ENCODE measurements at places on chromosomes 4 and X.

DNA sequence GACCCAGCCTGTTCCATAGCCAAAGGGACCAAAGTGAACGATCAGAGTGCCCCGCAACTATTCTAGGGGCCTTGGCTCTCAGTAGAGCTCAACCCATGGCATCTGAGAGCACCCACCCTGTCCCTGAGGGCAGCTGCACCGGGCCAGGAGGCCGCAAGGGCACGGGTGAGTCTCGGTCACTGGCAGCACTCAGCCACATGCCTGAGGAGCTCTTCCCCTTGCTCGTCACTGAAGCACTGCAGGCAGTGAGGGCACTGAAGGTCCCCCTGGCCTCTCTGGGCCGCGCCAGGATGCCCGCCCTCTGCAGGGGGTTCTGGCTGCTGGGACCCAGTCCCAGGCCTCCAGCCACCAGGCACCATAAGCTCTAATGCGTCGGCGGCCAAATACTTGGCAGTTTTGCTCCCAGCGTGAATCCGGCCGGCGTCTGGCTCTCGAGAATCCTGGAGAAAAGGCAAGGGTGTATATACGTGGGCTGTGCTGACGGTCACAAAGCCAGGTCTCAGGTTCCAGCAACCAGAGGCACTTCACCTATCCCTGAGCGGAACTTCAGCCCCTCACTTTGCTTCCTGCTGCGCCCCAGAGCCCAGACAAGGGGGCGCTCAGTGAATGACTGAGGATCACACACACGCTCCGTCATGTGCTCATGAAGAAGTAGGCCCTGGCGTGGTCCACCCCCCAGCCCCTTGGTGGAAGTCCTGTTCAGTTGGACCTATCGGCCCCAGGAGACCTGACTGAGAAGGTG is 13.9 kb downstream of the TNIP2 start:
- DNase-seq, result no peak

DNA sequence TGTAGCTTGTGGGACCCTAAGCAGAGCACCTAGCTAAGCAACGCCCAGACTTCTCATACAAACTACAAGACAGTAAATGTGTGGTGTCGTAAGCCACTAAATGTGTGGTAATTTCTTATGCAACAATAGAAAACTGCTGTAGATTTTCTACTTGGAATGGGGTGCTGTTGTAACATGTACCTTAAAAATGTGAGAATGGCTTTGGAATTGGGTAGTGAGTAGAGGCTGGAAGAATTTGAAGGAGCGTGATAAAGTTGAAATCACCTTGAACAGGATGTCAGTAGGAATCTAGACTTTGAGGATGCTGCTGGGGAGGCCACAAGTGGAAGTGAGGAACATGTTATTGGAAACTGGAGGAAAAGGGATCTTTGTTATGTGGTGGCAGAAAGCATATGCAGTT is 43.2 kb upstream of the FUNDC1 start:
- DNase-seq, result no peak

DNA sequence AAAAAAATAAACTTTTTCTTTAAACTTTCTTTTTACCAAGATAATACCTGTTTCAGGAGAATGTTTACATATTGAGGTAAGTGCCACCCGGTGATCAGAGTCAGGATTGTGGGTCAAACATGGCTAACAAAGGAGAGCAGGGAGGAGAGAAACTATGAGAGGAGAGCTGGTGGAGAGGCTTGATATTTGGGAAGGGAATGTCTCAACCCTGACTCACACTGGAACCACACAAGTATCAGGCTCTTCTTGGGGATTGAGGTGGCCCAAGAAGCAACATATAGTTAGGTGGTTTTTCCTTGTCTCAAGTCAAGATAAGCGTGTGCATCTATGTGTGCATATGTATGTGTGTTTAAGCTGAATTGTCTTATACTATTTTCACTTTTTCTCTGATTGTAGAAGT is 6.7 kb downstream of the TCEAL1 start:
- no peak for DNase-seq

DNA sequence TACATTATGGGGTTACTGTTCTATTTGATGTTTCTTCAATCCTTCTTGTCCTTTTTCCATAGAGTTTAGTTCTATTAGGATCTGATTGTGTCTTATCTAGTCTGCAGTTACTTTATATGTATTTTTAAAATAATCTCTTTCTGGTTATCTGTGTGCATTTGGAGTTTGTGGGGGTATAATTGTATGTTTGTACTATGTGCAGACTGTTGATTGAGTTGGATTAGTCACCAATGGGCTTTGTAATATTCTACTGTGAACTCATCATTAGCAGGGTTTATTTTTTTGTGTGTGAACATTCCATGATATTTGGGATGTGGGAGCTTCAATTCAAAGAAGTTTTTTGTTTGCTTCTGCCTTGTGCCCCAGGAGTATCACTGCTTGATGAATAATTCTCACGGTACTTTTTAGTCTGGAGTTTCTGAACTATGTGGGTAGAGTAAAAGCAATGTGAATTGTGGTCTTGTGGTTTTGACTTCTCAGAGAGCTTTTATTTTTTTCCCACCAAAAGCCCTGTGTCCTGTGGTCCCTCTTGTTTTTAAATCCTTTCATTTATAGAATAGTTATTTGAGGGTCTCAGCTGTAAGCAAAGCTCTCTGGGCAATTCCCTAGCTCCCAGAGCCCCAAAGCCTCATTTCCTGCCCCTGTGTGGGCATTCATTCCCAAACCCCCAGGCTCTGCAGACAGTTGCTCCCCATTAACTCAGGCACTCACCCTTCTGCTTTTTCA is 127.8 kb downstream of the PHKA2 start:
- no peak for DNase-seq

DNA sequence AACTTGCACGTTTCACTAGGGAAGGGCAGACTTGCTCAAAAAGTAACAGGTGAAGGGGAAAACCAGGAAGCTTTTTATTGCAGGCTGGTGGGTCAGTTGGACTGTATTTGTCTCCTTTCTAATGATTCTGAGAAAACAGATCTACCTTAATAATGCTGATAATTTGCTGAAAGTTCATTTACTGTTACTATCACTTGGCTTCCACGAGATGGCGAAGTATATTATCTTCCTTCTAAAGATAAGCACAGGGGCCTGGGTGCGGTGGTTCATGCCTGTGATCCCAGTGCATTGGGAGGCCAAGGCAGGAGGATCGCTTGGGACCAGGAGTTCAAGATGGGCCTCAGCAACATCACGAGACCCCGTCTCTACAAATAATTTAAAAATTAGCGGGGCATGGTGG is 16.4 kb downstream of the CCKAR start:
- no peak for DNase-seq

DNA sequence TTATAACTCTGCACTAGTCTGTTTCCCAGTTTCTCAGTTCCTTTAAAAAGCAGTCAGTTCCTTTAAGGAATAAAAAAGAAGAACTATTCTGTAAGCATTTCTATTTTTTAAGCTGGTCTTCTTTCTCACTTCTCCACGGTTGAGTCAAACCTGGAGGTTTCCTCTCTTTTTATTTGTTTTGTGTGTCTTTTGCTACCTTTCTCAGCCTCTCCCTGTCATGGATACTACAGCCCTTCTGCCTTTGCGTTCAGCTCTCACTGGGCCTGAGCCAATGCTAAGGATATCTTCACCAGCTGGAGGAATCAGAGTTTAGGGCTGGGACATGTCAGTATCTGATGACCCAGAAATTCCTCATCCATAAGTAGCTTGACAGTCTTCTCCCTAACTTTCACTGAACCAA is 49.7 kb upstream of the PRKX start:
- DNase-seq, result no peak

- no peak for DNase-seq
These were observed 770.4 kb upstream of the NDST4 start for GRCh38 chr4:115883847-115884246.

DNA sequence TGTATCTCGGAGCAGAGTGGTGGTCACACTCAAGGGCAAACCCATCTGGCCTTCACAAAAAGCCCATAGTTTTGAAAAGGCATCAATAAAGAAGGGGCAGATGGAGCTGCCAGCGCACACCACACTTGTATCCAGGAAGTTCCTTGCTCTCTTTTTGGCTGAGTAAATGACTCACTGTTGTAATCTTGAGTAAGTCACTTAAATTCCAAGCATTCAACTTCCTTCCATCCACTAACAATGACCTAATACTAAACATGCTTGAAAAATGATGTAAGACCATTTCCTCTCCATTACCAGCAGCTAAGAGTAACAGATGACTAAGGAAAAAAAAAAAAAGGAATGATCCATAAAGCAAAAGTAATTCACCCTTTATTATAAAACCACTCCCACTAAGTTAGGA is 32.4 kb upstream of the MYOZ2 start:
- DNase-seq, result no peak

DNA sequence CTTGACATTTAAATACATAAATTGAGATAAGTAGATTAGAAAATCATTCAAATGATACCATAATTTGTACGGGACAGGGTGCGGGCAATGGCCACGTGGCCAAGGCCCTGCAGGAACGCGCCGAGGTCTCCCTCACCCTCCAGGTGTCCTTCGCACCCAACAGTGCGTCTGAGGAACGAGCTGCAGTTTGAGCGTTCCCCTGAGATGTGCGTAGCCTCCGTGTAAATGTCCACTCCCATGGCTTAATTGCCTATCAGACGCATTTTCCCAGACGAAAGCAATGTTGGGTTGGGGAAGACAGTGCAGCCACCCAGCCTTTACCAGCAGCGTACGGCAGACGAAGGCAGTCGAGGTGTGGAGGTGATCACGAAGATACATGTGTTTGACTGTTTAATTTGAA is 56.4 kb downstream of the CPLX1 start:
- no peak for DNase-seq

DNA sequence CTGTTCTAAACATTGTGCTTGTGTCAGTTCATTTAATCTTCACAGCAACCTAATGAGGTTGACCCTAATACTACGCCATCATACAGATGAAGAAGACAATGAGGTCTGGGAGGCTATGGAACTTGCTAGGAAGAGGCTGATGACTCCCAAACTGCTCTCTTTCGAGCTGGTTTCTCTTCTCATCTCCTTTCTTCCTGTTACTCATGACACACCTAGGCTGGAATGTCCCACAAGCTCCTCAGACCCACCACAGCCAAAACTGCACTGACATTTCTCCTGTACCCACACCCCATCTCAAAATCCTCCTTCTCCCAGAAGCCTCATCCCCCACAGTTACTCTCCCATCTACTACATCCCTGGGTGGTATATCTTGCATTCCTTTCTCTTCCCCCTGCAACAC is 27.4 kb upstream of the PJA1 start:
- DNase-seq, result no peak

DNA sequence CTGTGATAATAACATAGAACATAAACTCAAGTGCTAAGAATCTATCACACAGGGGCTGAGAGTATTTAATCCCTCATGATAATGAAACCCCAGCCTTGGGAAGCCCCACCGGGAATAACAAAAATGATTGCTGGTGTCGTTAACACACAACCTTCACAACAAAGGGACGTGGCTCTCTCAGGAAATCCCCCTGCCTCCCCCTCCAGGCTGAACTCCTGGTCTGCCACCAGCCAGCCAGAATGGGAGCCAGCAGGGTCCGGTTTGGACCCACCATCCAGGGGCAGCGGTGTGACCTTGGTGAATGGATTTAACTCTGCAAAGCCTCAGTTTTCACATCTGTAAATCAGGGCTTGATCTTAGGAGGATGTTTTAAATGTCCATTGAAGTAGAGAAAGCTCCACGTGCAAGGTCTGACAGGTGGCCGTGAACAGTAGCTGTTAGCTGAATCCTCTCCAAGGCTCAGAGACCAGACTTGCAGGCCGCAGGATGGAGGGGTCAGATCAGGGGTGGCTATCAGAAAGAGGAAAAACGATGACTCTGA is 46.5 kb downstream of the ABLIM2 start:
- no peak for DNase-seq

DNA sequence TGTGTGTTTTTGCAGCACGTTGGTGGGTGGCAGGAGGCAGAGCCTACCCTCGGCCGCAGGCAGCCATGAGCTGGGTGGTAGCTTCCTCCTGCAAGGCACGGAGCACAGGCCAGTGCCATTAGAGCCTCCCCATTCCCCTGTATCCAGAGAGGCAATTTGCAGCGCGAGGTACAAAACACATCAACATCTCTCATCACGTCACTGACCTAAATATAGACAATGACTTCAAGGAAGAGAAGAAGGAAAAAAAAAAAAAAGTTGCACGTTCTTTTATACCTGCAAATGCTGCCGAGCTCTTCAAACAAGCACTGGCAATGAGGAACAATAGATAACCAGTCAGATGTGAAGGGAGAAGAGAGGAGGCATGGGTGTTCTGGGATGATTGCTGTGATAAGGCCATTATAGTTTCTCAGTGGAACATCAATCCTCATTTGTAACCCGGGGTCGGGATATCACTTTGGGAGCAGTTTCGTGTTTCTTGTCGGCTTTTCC is 159.9 kb downstream of the MGST2 start:
- no peak for DNase-seq

DNA sequence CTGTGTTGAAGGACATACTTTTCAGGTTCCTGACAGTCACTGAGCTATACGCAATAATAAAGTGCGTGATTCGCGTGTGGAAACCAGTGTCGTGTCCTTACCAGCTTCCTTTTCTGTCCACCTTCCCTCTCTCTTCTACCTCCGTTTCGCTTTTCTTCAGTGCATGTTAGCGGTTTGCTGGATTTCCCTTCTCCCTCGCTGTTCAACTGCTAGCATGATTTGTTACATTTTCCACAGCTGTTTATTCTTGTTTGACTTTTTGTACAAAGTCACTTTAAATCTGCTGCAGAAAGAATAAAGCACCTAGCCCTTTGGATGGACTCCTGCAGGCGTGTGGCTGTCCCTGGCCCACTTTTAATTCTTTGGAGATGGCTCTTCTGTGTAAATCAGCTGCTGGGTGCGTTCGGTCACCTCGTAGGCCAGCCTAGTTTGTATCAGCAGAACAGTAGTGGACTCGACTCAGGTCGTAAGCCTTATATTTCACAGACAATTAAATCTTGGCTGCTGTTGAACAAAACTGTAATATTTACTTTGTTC is 8.9 kb upstream of the HAND2 start:
- DNase-seq, result no peak

DNA sequence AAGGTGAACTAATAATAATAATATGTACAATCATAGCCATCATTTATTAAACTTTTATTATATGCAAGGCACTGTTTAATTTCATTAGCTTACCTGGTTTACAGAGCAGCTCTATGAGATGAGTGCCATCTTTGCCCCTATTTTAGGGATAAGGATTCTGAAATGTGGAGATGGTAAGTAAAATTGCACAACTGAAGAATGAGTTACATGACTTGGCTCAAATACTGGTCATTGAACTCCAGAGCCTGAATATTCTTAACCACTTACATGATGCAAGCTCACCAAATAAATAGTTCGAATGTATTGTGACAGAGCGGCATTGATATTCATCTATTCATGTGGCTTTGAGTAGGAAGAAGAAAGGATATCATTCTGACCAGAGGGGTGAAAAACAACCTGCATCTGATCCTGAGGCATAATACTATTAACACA is 11.7 kb downstream of the ALB start:
- DNase-seq, result no peak

DNA sequence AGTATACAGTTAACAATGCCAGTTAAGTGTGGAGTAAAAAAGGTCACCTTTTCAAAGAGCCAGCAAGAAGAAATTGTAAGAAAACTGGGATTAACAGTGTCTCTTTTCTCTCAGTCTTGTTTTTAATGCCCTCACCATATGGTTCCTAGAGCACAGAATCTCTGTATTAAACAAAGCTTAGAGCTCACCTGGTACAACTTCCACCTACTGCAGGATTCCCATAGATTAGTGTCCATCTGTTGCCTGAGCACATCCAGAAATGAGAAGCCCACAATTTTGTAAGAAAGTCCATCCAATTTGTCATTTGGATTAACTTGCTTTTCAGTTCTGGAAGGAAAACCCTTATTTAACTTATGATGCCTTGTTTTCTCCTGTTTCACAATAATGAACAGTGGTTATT is 1037.1 kb downstream of the STPG2 start:
- no peak for DNase-seq

GRCh38 chr4:152880263-152880662 is 55.9 kb upstream of the FHDC1 start:
- DNase-seq, result no peak

Data from activated naive CD4-positive, alpha-beta T cell treated with Interleukin-2 at 50 U/mL for 16 hours (primary cell).